ENCODE measurements at places on chromosomes 12 and 14.
A peak's percentile ranks its signal among the peaks of the same experiment; 100 is the strongest.

- peak; percentile 53 for DNase-seq
Measured at GRCh38 chr12:13250416-13250815, 53.9 kb downstream of the EMP1 start.

GRCh38 chr12:46455648-46456352, 83.2 kb upstream of the SLC38A2 start:
- peak; percentile 53 for DNase-seq

GRCh38 chr14:92577321-92577742, 63.8 kb downstream of the RIN3 start:
- DNase-seq, result no peak

DNA sequence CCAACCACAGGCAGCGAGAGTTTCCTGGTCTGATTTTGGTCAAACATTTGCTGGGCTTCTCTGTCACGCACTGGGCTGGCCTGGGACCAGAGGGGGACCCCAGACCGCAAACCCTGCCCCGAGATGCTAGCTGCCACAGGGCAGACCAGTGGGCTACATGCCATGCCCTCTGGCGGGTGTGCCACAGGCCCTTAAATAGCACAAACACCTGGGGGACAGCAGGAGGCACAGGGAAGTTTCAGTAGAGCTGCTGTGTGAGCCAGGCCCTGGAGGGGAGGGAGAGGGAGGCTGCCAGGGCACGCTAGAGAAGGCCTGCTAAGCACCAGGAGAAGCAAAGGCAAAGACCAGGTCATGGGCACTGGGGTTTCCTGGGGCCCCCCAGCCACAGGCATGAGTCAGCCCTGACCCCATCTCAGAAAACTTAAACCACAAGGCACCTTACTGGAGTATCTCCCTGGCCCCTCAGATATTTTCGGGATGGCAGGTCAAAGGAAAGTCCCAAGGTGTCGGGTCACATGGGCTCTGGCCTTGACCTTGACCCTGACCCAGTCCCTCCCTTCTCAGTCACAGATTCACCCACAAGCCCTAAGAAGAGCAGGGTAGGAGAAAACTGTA, 29.2 kb downstream of the ITPK1 start:
- DNase-seq, result no peak

GRCh38 chr12:75665216-75665615, 153.8 kb upstream of the KRR1 start:
- DNase-seq, result no peak
